Cortex of kidney (tissue), 1 donor: ENCODE measurements at places on chromosomes 2 and 18.

DNA sequence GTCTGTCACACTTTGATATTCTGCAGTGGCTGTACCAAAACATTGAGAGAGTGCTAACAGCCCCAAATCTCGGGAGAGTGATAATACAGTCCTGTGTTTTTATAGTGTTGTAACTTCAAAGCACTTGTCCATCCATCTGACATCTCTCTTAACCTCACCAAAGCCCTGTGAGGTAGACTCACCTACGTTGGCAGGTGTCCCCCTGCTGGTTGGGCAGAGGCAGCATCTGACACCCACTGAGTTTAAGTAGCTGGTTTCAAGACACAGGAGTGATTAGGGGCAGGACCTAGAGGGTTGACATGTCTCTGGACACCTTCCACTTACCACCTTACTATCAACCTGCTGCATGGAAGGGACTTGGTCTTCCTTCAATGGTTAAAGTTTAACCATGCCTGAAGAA lies 22.9 kb downstream of the COLEC12 start:
- no peak for DNase-seq

DNA sequence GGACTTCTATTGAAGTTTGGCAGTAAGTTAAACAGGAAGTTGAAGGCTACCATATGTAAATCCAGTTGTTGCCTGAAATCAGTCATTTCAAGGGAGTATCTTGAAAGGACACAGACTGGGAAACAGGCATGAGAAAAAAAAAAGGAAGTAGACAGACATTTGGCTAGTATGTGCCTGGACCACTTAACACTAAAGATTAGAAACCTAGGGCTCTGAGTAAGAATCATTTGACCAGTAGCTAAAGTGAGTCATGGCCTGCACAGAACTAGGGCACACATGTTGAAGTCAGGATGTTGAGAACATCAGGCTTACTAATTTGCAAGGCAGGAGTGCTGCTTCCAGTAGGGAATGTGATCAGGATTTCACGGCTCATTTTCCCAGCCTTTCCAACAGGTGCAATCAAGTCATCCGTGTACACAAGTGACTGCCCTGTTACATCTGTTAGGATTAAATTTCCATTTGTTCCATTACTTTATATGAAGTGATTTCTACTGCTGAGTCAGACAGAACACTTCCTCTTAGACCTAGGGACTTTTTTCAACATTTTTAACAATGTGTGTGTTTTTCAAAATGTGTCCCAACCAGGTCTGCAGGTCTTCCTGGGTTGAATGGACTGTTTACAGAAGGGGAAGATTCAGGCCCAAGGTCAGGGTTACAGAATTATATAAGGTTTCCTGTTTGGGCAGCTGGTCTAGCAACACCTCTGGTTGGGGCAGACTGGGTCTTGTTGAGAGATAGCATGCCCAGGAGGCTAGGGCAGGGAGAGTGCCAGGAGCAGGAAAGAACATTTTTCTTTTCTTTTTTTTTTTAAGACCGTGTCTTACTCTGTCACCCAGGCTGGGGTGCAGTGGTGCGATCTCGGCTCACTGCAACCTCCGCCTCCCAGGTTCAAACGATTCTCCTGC lies 145.6 kb downstream of the TGIF1 start:
- no peak for DNase-seq

GRCh38 chr2:56450047-56450446 lies 266.3 kb downstream of the CCDC85A start:
- DNase-seq: no peak

DNA sequence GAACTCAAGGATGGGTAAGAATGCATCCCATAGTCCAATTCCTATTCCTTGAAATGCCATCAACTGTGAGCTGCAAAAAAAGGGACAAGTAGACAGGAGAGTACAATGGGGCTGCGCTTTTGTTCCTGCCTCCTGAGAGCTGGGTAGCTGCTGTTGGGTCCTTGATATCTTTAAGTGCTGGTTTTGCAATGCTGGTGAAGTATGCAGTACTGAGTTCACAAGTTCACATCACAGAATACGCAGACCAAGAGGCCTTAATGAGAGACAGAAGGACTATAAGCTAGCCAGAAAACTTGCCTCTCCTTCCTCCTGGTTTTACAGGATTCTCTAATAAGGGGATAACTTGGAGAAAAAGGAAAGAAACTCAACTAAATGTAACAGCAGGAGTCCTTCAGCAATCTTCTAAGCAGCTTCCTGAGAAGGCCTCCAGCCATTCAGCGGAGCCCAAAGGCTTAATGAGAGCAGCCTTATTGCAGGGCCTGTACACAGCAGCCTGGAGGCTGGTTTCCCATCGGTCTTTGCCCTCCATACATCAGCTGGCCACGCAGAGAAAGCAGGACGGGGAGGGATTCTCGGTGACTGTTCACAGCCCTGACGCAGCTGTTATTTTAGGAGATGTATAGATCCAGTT lies 293.1 kb downstream of the CDCA7 start:
- no peak for DNase-seq

GRCh38 chr2:81495556-81495955 lies 1191.0 kb upstream of the LRRTM1 start:
- DNase-seq: no peak

DNA sequence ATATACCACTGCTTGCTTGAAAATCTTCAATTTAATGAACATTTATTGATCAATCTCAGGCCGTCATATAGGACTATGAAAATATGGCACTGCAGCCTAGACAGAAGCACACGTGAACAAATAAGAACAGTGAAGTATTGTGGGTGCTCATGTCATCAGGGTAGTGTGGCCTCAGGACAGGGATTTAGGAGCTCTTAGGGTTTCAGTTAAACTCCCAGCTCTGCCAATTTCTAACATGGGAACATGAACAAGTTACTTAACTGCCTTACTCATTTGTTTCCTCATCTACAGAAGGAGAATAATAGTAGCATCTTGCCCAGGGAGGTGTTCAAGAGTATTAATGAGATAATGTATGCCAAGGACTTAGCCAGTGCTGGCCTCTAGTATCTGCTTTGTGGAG lies 146.0 kb upstream of the MAP3K20 start:
- DNase-seq: no peak

DNA sequence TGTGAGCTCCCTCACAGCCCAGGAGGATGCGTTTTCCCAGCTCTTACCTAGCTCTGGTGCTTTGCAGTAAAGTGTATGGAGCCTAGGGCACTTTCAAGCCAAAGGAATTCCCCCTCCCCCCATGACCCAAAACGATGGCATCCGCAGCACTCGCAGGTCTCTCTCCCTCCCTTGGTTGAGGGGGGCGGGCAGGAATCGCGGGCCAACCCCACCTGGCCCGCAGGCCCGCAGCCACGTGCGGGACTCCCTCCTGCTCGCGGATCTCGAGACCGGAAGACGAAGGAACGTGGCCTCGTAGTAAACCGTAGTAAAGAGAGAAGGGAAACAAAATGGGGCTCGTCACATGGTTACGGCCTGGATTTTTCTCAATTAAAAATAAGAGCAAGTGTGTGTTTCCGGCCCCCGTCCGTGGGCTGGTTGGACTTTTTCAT lies 8.5 kb downstream of the IRS1 start:
- DNase-seq: no peak

- DNase-seq: no peak
Measured at GRCh38 chr2:148103946-148104345, 83.1 kb downstream of the MBD5 start.
